H1 (cell line): ENCODE measurements at places on chromosomes 1 and 21.
A peak's percentile ranks its signal among the peaks of the same experiment; 100 is the strongest.

GRCh38 chr1:197171531-197171930, 25.1 kb upstream of the ASPM start:
- no peak for DNase-seq

DNA sequence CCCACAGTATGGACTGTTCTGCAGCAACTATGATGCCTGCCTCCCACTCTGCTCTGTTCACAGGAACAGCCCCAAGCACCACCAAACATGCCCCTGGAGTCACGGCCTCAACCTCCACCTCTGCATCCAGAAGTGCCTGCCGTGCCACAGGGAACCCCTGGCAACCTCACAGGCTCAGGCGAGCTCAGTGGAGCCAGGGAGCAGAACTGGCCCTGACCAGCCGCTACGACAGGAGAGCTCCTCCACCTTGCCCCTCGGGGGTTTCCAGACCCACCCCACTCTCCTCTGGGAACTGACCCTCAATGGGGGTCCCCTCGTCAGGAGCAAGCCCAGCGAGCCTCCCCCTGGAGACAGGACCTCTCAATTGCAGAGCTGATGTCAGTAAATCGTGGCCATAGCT, 13.0 kb downstream of the MRAP start:
- DNase-seq = peak; percentile 43

DNA sequence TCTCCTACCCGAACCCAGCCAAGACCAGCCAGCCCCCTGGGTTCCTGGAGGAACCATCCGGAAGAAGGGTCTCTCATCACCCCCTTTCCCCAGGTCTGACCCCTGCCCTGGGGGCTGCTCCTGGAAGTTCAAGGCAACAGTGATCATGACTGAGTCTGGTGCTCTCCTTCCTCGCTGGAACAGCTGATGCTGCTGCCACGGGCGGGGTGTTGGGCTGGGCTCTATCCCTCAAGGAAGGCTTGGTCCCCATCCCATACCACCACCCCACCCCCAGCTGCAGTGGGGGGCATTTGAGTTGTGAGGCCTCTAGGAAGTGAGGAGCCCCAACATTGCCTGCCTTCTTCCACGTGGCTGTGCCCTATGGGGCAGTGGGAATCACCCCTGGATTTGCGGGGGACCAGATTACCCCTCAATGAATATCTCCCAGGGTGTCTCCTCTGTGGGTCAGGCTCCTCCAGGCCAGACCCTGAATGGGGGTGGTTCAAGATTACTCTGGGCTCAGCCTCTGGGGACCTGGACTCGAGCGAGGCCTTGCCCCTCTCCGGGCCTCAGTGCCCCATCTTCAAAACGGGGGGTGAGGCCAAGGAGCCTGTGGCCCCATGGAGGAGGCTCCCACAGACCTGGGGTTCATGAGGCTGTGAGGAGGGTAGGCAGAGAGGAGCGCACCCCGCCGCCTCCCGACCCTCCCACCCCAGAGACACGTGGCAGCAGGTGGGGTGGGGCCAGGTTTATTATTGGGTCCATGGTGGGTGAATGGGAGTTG, 2.8 kb downstream of the MASP2 start:
- no peak for DNase-seq

DNA sequence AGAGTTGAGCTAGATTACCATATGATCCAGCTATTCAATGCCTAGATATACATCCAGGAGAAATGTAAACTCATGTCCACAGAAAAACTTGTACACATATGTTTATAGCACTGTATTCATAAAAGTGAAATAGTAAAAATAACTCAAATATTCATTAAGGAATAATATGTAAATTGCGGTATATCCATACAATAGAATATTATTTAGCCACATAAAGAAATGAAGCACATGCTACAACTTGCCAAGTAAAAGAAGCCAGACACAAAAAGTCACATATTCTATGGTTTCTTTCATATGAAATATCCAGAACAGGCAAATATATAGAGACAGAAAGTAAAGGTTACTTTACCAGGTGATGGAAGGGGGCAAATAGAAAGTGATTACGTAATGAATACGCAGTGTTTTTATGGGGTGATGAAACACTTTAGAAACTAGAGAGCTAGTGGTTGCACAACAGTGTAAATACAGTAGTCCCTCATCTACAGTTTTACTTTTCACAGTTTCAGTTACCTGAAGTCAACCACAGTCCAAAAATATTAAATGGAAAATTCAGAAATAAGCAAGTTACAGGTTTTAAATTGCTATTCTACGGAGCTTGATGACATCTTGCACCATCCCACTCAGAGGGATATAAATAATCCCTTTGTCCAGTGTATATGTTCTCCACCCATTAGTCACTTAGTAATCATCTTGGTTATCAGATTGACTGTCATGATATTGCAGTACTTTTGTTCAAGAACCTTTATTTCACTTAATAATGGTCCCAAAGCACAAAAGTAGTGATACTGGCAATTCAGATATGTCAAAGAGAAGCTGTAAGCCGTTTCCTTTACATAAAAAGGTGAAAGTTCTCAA, 62.3 kb downstream of the ZNF644 start:
- DNase-seq = no peak

DNA sequence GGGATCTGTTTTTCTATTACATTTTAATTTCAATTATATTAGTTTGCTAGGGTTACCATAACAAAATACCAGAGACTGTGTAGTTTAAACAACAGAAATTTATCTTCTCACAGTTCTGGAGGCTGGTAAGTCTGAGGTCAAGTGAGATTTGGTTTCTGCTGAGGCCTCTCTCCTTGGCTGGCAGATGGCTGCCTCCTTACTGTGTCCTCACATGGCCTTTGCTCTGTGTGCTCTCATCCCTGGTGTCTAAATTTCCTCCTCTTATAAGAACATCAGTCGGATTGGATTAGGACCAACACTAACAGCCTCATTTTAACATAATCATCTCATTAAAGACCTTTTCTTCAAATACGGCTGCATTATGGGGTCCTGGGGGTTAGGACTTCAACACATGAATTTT, 195.2 kb upstream of the CHODL start:
- no peak for DNase-seq

DNA sequence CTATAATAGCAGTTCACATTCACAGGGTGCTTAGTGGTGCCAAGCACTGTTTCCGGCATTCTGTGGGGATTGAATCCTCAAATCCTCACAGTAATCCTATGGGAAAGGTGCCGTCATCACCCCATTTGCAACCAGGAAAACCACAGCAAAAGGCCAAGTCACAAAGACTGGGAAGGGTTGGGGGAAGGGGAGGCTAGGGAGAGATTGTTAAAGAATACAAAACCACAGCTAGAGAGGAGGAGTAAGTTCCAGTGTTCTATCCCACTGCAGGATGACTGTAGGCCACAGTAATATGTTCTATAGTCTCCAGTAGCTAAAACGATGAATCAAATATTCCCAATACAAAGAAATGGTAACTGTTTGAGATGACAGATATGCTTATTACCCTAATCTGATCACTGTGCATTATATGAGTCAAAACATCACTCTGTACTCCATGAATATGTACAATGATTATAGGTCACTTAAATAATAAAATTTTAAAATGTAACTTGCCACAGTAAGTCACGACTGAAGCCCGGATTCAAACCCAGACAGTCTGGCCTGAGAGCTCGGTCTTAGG, 256.8 kb downstream of the TOMM20 start:
- no peak for DNase-seq

DNA sequence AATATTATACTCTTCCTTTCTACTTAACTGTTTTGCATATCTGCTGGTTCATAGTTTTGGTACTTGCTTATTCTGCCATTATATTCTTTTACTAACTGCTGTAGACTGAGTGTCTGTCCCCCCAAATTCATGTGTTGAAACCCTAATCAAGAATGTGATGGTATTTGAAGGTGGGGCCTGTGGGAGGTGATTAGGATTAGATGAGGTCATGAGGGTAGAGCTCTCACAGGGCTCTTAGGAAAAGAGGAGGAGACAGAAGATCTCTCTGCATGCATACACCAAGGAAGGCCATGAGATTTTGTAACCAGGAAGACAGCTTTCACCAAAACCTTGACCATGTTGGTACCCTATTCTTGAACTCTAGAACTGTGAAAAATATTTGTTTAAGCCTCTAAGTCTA, 354.1 kb upstream of the B3GALT2 start:
- no peak for DNase-seq

DNA sequence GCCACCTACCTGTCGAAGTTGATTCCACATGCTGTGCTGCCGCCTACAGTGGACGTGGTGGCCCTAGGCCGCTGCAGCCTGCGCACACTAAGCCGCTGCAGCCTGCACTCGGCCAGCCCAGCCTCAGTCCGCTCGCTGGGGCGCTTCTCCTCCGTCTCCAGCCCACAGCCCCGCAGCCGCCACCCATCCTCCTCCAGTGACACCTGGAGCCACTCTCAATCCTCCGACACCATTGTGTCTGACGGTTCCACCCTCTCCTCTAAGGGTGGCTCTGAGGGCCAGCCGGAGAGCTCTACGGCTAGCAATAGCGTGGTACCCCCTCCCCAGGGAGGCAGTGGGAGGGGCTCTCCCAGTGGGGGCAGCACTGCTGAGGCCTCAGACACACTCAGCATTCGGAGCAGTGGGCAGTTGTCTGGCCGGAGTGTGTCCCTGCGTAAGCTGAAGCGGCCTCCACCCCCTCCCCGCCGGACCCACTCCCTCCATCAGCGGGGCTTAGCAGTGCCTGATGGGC, 46.9 kb downstream of the YARS1 start:
- no peak for DNase-seq

GRCh38 chr1:16978567-16979474, 1.6 kb downstream of the MFAP2 start:
- peak; percentile 49 for DNase-seq

DNA sequence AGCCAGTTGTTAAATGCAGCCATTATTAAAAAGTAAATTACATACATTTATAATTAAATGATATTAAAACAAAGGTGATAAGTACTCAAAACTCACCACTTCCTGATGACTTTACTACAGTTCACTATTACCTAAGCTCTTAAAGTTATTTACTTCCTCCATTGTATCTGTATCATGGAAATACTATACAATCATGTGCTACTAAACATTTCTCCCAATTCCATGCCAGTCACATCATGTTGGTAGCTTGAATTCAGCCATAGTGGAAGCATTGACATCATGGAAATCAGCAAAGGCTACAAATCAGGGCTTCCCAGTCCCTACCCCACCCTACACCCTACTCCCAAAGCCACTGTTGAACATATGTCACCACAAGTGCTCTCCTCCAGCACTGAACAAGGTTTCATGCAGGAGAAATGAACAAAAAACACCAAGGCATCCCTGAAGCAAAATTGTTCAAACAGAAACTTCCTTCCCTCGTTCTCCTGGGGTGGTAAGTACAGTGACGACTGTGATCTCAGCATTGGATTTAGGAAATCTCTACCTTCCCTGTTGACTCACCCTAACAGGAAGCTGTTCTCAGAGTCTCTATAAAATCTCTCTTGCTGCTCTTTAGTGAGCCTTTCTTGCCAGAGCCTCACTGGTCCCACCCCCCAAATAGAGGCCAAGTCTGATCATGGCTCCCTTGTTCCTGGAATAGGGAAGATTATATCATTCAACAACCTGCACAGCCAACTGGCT, 12.7 kb downstream of the VSIG8 start:
- DNase-seq = no peak

- no peak for DNase-seq
Observed at GRCh38 chr1:205565799-205566198, 61.3 kb downstream of the CDK18 start.

- no peak for DNase-seq
Observed at GRCh38 chr1:39395357-39395831, 96.0 kb upstream of the BMP8A start.

- no peak for DNase-seq
Observed at GRCh38 chr1:217453816-217454215, 177.1 kb downstream of the GPATCH2 start.

- no peak for DNase-seq
Observed at GRCh38 chr21:36806103-36806502, 107.2 kb downstream of the SIM2 start.

DNA sequence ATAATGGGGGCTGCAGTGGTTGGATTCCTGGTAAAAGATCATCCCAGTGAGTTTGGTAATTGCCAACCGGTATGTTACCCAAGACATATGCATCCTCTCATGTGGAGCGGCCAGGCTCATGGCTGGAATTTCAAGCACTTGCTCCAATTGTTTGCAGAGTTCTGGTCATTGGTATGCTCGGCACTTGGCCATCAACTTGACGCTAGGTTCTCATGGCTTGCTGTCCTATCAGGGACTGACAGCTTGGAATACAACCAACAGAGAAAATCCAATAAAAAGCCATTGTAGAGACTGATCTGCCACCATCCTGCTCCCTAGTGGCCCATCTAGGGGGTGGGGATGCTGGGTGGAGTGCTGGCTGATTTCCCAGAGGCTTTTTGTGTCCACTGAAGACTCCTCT, 120.9 kb downstream of the EDEM3 start:
- no peak for DNase-seq

GRCh38 chr1:24914226-24915069, 15.6 kb downstream of the RUNX3 start:
- no peak for DNase-seq

DNA sequence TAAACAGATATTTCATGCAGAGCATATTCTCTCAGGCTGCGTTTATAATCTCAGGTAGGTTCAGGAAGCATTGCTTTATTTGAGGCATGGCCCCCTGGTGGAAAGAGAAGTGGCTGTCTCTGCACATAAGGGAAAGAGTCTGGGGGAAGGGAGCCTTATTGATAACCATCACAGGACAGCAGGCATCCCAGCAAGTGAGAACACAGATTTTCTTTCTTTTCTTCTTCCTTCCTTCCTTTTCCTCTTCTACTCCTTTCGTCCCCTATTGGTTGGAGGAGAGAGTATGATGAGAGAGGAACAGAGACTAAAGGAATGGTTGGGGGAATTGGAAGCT, 21.9 kb downstream of the TSNAX start:
- DNase-seq = no peak

DNA sequence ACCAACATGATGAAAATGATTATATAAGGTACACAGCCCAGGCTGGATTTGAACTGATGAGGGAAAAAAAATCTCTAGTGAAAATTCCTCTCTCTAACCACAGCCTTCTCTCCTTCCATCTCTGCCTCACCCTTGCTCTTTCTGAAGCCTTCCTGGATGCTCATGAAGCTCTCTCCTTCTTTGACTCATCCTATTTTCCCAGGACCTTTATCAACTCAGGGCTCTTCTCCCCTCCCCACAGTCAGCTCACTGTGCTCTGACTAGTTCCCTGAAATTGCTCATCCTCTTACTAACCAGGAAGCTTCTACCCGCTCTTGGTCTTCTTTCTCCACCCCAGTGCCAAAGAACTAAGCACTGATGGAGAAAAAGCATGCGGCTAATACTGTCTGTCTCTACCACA, 46.4 kb upstream of the ERG start:
- no peak for DNase-seq

GRCh38 chr1:172874950-172875349, 175.8 kb downstream of the TNFSF18 start:
- no peak for DNase-seq

GRCh38 chr1:156899956-156900718, 6.6 kb downstream of the PEAR1 start:
- no peak for DNase-seq

- no peak for DNase-seq
Observed at GRCh38 chr1:38026592-38027200, 14.2 kb downstream of the UTP11 start.
